ENCODE measurements at places on chromosomes 16 and 17.

- no peak for DNase-seq
Measured at GRCh38 chr17:39219647-39220154, 6.0 kb downstream of the STAC2 start.

DNA sequence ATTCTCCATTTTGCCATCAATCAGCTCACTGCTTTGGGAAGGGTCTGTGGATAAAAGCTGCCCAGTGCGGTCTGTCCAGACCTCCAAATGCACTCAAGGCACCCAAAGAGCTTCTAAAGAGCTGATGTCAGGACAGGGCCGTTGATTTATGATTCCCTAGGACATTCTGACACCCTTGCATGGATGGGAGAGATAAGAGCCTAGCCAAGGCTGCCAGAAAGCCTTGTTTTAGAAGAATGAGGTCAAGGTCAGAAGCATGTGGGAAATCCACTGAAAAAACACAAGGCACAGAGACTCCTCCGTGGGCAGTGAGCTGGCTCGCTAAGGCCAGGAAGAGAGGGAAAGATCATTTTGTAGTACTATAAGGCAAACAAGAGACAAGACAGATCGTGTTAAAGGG lies 214.0 kb downstream of the CDH11 start:
- no peak for DNase-seq

- DNase-seq, result no peak
Measured at GRCh38 chr17:3761036-3761917, 37.6 kb downstream of the HASPIN start.

DNA sequence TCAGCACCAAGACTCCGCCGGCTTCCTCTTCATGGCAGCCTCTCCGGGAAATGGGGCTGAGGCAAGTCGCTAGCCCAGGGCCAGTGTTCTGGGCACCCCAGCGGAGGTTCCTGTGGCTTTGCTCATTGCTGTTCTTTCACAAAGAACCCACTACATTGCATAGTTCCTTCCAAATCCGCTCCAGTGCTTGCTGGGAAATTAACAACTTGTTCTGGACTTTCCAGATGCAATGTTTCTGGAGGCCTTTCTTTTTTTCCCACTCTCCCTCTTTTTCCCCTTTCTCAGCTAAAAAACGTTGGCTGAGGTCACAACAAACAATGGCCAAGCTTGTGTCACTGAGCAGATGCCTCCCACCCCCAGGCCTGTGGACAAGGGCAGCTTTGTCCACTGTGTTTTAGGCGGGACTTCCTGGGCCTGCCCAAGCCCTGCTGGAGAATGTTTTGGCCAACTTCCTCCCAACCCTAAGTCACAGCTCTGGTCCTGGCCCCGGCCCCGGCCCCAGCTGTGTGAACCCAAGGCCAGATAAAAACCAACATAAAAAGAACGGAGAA lies 131.5 kb upstream of the RCVRN start:
- DNase-seq, result no peak

DNA sequence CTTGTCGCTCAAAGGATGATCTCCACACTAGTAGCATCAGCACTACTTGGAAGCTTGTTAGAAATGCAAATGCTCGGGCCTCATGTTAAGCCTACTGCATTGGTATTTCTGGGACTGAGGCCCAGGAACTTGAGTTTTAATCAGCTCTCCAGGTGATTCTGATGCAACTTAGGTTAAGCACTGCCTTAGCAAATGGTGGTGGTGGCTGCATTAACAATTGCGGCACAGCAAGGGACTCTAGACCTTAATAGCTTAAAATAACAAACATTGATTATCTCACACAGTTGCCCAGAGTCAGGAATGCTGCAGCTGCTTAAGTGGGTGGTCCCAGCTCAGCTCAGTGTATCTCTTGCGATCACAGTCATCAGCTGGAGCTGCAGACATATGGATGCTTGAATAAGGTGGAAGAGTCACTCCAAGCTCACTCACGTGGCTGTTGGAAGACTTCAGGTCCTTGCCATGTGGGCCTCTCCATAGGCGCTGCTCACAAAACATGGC lies 25.8 kb downstream of the HS3ST3A1 start:
- DNase-seq, result no peak
